ENCODE measurements at places on chromosomes 1 and 21. TPM values are rescaled to one million over a fixed set of nuclear protein-coding genes. Genes with fewer than 3 reads are reported as not detected.
A peak's percentile ranks its signal among the peaks of the same experiment; 100 is the strongest.

RNF186 gene
- not detected for total RNA-seq

DNA sequence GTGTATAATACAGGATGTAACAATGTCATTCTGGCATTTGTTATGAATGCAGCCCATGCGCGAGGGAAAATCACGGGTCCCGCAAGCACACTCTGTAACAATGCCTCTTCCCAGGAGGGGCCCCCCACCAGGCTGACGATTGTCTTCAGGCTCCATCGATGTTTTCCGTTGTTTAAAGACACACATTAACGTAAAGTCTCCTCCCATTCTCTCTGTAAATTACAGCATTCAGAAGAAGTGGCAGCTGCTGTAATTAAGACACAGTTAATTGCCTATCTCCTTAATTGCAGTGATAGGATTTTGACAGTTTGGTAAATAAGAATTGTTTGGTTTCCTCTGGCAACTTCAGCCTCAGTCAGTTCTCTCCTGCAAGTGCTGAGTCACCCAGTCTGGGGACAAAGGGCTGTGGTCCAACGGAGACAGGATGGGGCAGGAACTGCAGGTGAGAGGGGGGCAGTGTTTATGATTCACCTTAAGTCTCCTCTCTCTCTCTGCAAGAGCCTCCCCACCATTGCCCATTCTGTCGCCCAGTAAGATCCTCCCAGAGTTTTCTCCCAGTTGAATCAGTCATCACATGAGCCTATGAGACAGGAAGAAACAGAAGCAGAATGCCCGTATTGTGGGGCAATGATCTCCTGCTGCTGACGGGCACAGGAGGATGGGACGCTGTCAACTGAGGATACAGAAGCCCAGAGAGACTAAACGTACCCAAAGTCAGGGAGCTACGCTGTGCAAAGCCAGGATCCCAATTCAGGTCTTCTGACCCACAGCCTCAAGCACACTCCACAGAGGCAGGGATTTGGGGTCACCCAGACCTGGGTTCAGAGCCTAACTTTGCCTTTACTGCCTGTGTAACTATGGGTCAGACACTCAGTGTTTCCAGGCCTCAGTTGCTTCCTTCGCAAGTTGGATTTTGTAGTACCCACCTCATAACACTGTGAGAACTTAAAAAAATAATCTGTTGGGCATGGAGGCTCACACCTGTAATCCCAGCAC lies 110.0 kb downstream of the ADSS2 start:
- H3K27me3 ChIP-seq: no peaks in the 10 kb centered on the region
- DNase-seq: peak; percentile 38
- peaks cover 12% of the 10 kb centered on the region for H3K4me1 ChIP-seq
- H3K4me3 ChIP-seq: no peak overlapping the region
- H3K36me3 ChIP-seq: no peaks in the 10 kb centered on the region

LRRC53 gene
- total RNA-seq: 0.08 TPM

GRCh38 chr1:29134695-29135028 lies 11.0 kb upstream of the TMEM200B start:
- H3K36me3 ChIP-seq: no peaks in the 10 kb centered on the region
- H3K4me1 ChIP-seq: peaks cover 11% of the 10 kb centered on the region
- no peak overlapping the region for H3K4me3 ChIP-seq
- H3K27me3 ChIP-seq: no peaks in the 10 kb centered on the region
- DNase-seq: no peak

GRCh38 chr1:17890056-17890814 lies 135.1 kb downstream of the ACTL8 start:
- no peak for DNase-seq
- H3K4me3 ChIP-seq: no peak overlapping the region
- H3K36me3 ChIP-seq: no peaks in the 10 kb centered on the region
- no peaks in the 10 kb centered on the region for H3K4me1 ChIP-seq
- no peaks in the 10 kb centered on the region for H3K27me3 ChIP-seq
- H3K27ac ChIP-seq: no peak overlapping the region

- H3K4me3 ChIP-seq: no peak overlapping the region
- H3K36me3 ChIP-seq: no peaks in the 10 kb centered on the region
- DNase-seq: no peak
- H3K27ac ChIP-seq: no peak overlapping the region
- H3K4me1 ChIP-seq: no peaks in the 10 kb centered on the region
These were observed 125.1 kb downstream of the BARHL2 start for GRCh38 chr1:90591970-90592356.

CSMD2 gene
- 3.8 TPM for total RNA-seq

GRCh38 chr1:28328228-28328648 lies 602 bp upstream of the MED18 start:
- no peak for DNase-seq
- peak overlapping the region; percentile 66 for H3K27ac ChIP-seq
- peaks cover 10% of the 10 kb centered on the region for H3K4me1 ChIP-seq

DNA sequence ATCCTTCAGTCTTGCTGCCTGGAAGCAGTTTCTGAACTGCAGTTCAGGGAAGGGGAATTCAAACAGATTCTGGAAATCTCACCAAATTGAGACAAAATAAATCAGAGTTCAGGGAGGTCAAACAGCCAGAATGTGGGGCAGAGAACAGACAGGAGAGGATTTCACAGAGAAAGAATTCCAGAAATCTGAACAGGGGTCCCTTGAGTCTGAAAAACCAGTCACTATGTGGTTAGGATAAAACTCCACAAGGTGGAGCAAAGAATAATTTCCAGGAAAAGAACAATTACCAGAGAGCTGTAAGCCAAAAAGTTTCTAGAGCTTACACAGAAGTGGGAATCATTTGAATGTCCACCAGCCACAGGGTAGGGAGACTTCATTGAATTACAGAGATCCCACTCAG lies 84.7 kb downstream of the URB2 start:
- no peaks in the 10 kb centered on the region for H3K27me3 ChIP-seq
- H3K4me3 ChIP-seq: no peak overlapping the region
- H3K4me1 ChIP-seq: no peaks in the 10 kb centered on the region
- DNase-seq: no peak
- no peaks in the 10 kb centered on the region for H3K36me3 ChIP-seq

PPIAL4G gene
- total RNA-seq: 0.12 TPM

AGT gene
- 3.3 TPM for total RNA-seq

TFF2 gene
- not detected for total RNA-seq

MAN1C1 gene
- total RNA-seq: 12.8 TPM

- H3K36me3 ChIP-seq: no peaks in the 10 kb centered on the region
- no peaks in the 10 kb centered on the region for H3K27me3 ChIP-seq
- no peak overlapping the region for H3K4me3 ChIP-seq
- no peak overlapping the region for H3K27ac ChIP-seq
These were observed 34.9 kb downstream of the SYF2 start for GRCh38 chr1:25197235-25197975.

DNA sequence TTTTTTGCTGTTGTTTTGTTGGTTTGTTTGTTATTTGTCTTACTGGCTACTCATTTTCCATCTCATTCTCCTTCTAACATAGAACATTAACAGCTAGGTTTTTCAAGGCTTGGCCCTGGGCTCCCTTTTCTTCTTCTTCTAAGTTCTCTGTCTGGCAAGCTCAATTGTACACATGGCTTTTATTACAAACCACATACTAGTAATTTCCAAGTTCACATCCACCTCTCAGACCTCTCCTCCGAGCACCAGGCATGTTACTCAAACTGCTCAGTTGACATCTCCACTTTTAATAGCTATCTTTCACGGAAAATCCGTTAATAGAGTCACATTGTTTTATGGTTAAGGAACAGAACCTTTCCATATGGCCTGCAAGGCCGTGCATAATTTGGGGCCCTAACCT lies 736.9 kb upstream of the ADAMTS5 start:
- H3K4me1 ChIP-seq: no peaks in the 10 kb centered on the region
- no peaks in the 10 kb centered on the region for H3K36me3 ChIP-seq
- no peaks in the 10 kb centered on the region for H3K27me3 ChIP-seq
- H3K27ac ChIP-seq: no peak overlapping the region
- no peak for DNase-seq

FAM72A gene
- 7.2 TPM for total RNA-seq

DNA sequence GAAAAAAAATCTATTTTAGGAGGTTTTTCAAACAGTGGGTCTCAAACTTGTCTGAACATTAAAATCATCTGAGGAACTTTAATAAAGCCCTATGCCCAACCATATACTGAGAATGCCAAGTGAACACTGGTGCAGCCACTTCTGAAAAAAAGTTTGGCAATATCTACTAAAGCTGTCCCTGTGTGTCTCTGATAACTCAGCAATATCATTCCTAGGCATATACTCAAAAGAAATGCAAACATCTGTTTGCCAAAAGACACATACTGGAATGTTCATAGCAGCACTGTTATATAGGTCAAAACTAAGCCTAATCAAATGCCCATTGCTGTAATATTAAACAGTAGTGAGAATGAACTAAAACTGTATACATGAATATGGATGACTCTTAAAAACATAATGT lies 74.2 kb upstream of the RGS4 start:
- H3K4me1 ChIP-seq: no peaks in the 10 kb centered on the region
- H3K36me3 ChIP-seq: no peaks in the 10 kb centered on the region
- no peak overlapping the region for H3K27ac ChIP-seq
- H3K4me3 ChIP-seq: no peak overlapping the region
- DNase-seq: no peak

DNA sequence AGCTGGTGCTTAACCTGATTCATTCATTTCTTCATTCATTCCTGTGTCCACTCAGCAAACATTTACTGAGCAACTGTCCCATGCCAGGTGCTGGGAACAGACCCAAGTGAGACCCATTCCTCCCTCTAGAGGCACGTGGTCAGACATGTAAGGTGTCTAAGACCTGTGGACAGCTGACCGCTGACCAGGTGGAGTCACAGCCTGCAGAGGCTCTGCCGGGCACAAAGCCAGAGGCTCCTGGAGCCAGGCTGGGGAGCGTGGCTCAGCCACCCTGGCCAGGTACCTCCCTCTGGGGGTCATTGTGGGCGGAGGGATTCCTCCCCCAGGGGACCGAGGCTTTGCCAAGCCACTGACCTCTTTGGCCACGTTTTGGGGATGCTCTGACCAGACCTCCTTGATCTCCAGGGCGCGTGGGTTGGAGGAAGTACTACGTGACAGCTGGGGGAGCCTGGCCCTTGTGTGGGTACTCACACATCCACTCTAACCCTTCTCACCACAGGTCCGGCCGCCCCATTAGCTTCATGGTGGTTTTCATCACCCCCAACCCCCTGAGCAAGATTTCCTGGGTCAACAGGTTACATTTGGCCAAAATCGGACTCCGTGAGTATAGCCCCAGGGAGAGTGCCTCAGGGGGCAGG lies 100.3 kb downstream of the ARHGEF10L start:
- no peak overlapping the region for H3K27ac ChIP-seq
- H3K27me3 ChIP-seq: no peaks in the 10 kb centered on the region
- no peak for DNase-seq
- H3K4me3 ChIP-seq: no peak overlapping the region
- no peaks in the 10 kb centered on the region for H3K4me1 ChIP-seq

PLPP3 gene
- 41.5 TPM for total RNA-seq

DNA sequence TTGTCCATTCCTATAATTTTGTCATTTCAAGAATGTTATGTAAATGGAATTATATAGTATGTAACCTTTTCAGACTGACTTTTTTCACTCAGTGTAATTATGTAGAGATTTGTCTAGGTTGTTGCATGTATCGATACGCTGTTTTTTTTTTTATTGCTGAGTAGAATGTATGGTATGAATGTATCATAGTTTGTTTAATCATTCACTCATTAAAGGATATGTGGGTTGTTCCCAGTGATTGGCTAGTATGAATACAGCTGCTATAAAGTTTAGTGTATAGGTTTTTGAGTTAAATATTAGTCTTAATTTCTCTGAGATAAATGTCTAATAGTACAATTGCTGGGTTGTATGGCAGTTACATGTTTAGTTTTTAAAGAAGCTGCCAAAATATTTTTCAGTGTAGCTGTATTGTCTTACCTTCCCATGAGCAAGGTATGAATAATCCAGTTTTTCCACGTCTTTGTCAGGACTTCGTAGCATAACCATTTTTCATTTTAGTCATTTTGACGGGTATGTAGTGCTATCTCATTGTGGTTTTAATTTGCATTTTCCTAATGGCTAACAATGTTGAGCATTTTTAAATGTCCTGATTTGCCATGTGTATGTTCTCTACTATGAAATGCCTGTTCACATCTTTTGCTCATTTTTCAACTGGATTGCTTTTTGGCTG lies 22.4 kb downstream of the CASQ2 start:
- DNase-seq: no peak
- H3K36me3 ChIP-seq: no peaks in the 10 kb centered on the region
- H3K27me3 ChIP-seq: no peaks in the 10 kb centered on the region
- H3K27ac ChIP-seq: no peak overlapping the region
- H3K4me1 ChIP-seq: no peaks in the 10 kb centered on the region

DNA sequence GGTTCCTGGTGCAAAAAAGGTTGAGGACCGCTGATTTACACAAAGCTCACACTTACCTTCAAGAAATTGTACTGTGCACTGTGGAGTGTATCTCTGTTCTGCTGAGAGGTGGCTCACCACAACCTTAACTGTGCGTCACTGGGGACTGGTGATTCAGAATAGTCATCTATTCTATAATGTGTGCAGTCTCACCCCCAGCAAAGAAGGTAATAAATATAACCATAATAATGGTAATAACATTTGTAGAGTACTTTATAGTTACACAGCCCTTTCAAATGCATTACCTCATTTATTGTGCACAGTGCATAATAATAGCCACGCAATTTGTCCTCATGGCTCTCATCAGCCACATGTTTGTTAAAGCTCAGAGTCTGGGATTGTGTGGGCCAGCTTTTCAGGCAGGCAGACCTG lies 59.4 kb upstream of the DUSP10 start:
- H3K4me1 ChIP-seq: no peaks in the 10 kb centered on the region
- H3K36me3 ChIP-seq: no peaks in the 10 kb centered on the region

DNA sequence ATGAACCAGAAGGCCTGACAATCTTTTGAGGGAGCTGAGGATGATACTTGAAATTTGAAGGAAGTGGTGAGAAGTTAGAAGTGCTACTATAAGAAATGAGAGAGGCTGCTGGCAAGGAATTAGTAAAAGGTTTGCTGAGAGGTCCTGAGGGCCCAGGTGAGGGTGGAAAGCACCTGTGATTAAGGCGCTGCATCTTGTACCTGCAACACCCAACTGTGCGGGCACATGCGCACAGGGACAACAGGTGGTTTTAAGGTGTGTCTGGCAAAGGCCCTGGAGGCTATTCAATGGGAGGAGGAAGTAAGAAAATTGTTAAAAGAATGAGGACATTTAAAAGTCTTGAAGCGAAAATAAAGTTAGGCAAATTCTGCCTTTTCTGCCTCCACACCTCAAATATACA lies 349.3 kb downstream of the RGS7 start:
- no peaks in the 10 kb centered on the region for H3K36me3 ChIP-seq
- H3K4me1 ChIP-seq: no peaks in the 10 kb centered on the region
- no peak overlapping the region for H3K4me3 ChIP-seq
- no peaks in the 10 kb centered on the region for H3K27me3 ChIP-seq

GRCh38 chr1:244826712-244827111 lies 8.7 kb upstream of the COX20 start:
- no peak for DNase-seq
- H3K4me3 ChIP-seq: no peak overlapping the region
- H3K27ac ChIP-seq: no peak overlapping the region
- H3K36me3 ChIP-seq: no peaks in the 10 kb centered on the region
- H3K4me1 ChIP-seq: no peaks in the 10 kb centered on the region
- no peaks in the 10 kb centered on the region for H3K27me3 ChIP-seq

GRCh38 chr1:6002714-6003501 lies 10.7 kb upstream of the NPHP4 start:
- no peaks in the 10 kb centered on the region for H3K27me3 ChIP-seq
- DNase-seq: no peak

GJA8 gene
- total RNA-seq: 5.1 TPM

TNNI3K gene
- total RNA-seq: 6.5 TPM

- no peaks in the 10 kb centered on the region for H3K27me3 ChIP-seq
- no peak overlapping the region for H3K27ac ChIP-seq
- H3K4me1 ChIP-seq: peaks cover 8% of the 10 kb centered on the region
- H3K4me3 ChIP-seq: no peak overlapping the region
- no peak for DNase-seq
- H3K36me3 ChIP-seq: no peaks in the 10 kb centered on the region
These were observed 14.6 kb downstream of the TRIM46 start for GRCh38 chr1:155188268-155188667.

GNG5 gene
- total RNA-seq: 143 TPM

GATAD2B gene
- total RNA-seq: 37.4 TPM
